ENCODE measurements at places on chromosomes 5 and 9. TPM values are rescaled to one million over a fixed set of nuclear protein-coding genes. Genes with fewer than 3 reads are reported as not detected.
A peak's percentile ranks its signal among the peaks of the same experiment; 100 is the strongest.

DNA sequence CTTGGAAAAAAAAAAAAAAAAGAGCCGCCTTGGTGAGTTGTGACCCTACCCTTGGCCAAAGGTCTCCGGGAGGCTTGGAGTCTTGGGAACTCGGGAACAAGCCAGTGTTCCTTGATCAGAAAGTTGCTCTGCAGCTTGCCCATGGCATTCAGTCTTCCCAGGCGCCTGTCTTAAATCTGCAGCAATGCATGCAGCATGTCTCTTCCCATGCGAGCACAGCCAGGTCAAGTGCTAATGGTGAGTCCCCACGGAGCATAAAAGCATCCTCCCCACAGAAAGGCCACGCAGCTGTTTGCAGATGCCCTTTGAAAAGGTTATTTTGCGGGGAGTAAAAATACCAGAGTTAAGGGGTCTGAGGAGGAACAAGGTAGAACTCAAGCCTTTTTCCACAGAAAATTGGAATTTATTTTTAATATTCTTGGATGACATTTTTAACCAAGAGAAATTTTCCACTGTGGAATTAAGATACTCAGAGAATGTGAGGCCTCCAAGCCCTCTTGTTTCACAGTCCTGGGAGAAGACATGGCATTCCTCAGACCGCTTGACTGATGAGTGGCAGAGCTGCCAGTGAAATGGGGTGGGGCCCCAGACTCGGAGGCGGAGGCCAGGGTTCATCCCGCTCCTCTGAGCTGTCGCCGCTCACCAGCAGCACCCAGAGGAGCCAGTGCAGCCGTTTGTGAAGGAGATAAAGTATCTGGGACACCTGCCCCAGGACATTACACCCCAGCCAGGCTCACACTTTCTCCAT, 81.6 kb downstream of the CYFIP2 start:
- peaks cover 19% of the 10 kb centered on the region for H3K36me3 ChIP-seq
- no peak overlapping the region for H3K4me3 ChIP-seq
- DNase-seq = no peak
- H3K4me1 ChIP-seq = no peaks in the 10 kb centered on the region
- H3K27me3 ChIP-seq = no peaks in the 10 kb centered on the region
- no peak overlapping the region for H3K27ac ChIP-seq

GRCh38 chr9:85453850-85454249, 287.9 kb downstream of the AGTPBP1 start:
- no peak overlapping the region for H3K4me3 ChIP-seq
- H3K27ac ChIP-seq = no peak overlapping the region
- no peak for DNase-seq

GRCh38 chr5:103526164-103526915, 36.2 kb downstream of the NUDT12 start:
- no peak overlapping the region for H3K27ac ChIP-seq
- peaks cover 7% of the 10 kb centered on the region for H3K4me1 ChIP-seq
- H3K27me3 ChIP-seq = no peaks in the 10 kb centered on the region

DNA sequence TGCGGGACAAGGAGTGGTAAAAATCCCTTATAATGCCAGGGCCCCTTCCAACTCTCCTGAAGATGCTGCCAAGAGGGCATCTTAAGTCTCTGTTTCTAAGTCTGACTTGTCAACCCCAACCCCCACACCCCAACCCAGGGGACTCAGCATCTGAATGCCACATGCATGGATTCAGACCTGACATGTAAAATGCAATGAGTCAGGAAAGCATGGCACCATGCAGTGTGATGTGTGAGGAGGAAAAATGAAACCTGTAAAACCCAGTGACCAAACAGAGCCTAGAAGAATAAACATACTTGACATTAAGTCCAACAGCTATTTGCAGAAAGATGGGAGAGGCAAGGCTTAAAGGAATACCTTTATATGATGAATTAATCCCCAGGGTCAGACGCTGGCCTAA, 112.4 kb downstream of the ASTN2 start:
- no peak for DNase-seq
- H3K36me3 ChIP-seq = no peaks in the 10 kb centered on the region
- no peak overlapping the region for H3K4me3 ChIP-seq
- H3K27ac ChIP-seq = no peak overlapping the region

DNA sequence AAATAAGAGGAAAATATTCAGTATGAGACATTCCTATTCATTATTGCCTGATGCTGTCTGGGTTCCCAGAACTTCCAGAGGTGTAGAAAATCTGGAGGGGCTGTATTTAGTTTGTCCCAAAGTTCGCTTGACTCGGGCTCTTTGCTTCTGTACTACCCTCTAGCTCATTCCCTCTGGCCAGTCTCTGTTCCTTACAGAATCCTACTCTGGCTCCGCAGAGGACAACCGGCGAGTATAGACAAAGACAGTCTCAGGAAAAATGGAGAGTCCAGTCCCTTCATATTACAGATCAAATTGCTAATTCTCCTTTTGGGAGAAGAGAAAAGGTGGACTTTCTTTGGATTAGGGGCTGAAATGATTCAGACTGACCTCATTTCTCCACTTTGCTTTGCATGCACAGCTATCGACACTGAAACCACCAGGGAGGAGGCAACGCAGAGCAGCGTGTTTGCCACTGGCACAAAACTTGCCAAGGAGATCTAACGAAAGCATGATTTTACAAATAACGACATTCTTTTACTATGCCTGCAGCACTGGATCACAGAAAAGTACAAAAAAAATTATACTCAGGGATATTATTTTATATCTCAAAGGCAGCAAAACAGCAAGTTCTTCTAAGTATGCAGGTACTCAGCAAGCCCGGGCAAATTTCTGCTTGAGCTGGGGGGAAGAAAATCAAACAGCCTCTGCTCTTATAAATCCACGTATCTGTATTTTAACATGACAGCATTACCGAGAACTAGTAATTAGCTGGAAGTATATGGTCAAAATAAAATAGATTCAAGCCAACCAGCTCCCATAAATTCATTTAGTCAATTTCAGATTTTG, 279.7 kb downstream of the NPR3 start:
- H3K4me1 ChIP-seq = peaks cover 4% of the 10 kb centered on the region
- no peak for DNase-seq
- no peaks in the 10 kb centered on the region for H3K36me3 ChIP-seq
- H3K27ac ChIP-seq = peak overlapping the region; percentile 10
- no peak overlapping the region for H3K4me3 ChIP-seq

DNA sequence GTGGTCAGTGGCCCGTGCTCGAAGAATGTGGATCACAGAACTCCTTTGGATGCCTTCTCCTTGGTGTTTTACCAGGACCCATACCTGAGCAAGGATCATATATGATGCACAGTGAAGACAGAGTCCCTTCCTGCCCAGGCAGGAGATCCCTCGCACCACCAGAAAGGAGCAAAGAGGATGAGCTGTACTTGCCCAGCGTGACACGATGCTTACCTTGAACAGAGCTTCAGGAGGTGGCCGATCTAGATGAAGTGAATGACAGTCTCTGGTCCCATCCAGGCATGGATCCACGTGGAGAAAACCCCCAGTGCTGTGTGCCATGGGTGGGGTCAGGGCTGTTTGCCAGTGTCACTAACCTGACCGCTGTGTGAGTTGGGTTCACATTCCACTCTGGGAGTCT, 455.4 kb downstream of the GADD45G start:
- peaks cover 12% of the 10 kb centered on the region for H3K4me1 ChIP-seq
- no peaks in the 10 kb centered on the region for H3K27me3 ChIP-seq
- H3K4me3 ChIP-seq = no peak overlapping the region
- no peak for DNase-seq
- H3K27ac ChIP-seq = no peak overlapping the region

GRCh38 chr5:172637110-172637580, 3.9 kb upstream of the NEURL1B start:
- peaks cover 33% of the 10 kb centered on the region for H3K4me1 ChIP-seq
- H3K4me3 ChIP-seq = no peak overlapping the region
- peaks cover 26% of the 10 kb centered on the region for H3K27me3 ChIP-seq
- no peak for DNase-seq

Gene IFNA13
- not detected for total RNA-seq

- H3K36me3 ChIP-seq = peaks cover 6% of the 10 kb centered on the region
- H3K4me1 ChIP-seq = peaks cover 16% of the 10 kb centered on the region
- DNase-seq = no peak
- no peak overlapping the region for H3K4me3 ChIP-seq
- H3K27me3 ChIP-seq = peaks cover 79% of the 10 kb centered on the region
Observed at GRCh38 chr9:114102484-114102883, 3.4 kb upstream of the KIF12 start.

GRCh38 chr9:96460470-96460869, 10.5 kb downstream of the HABP4 start:
- no peak for DNase-seq
- H3K4me1 ChIP-seq = peaks cover 47% of the 10 kb centered on the region
- H3K27me3 ChIP-seq = no peaks in the 10 kb centered on the region
- H3K27ac ChIP-seq = peak overlapping the region; percentile 73
- peaks cover 6% of the 10 kb centered on the region for H3K36me3 ChIP-seq
- no peak overlapping the region for H3K4me3 ChIP-seq

Gene CSNK1A1
- total RNA-seq = 269 TPM

DNA sequence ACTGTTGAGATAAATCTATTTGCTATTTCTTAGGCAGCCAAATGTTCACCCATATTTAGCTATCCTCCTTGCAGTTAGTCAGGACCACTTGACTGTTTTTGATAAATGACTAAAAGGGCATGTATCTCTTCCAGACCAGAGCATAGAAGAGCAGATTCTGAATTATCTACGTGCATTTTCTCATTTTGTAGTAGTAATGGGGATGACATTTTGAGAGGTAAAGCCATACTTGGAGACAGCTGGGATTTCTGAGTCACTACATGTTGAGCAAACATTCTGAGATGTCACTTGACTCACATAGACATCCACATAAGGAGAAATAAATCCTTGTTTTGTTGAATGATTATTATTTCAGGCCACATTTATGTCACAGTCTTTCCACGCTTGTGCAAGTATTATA, 297.6 kb downstream of the CDH10 start:
- no peak for DNase-seq
- H3K36me3 ChIP-seq = 0 out of 2 replicates have a peak, but pooled peaks cover 3% of the 10 kb centered on the region
- H3K27ac ChIP-seq = no peak overlapping the region
- peaks cover 6% of the 10 kb centered on the region for H3K4me1 ChIP-seq

Gene LRRC19
- total RNA-seq = not detected

GRCh38 chr9:4117835-4118610, 181.8 kb downstream of the GLIS3 start:
- no peaks in the 10 kb centered on the region for H3K36me3 ChIP-seq
- H3K27me3 ChIP-seq = no peaks in the 10 kb centered on the region
- peak; percentile 87 for DNase-seq
- H3K4me3 ChIP-seq = no peak overlapping the region

Gene KYAT1
- total RNA-seq = 34.1 TPM

- no peak overlapping the region for H3K4me3 ChIP-seq
- H3K27me3 ChIP-seq = no peaks in the 10 kb centered on the region
- H3K27ac ChIP-seq = no peak overlapping the region
- peaks cover 47% of the 10 kb centered on the region for H3K4me1 ChIP-seq
- H3K36me3 ChIP-seq = no peaks in the 10 kb centered on the region
Observed at GRCh38 chr9:3507395-3508077, 18.3 kb downstream of the RFX3 start.

- no peak for DNase-seq
- H3K36me3 ChIP-seq = no peaks in the 10 kb centered on the region
- peaks cover 17% of the 10 kb centered on the region for H3K4me1 ChIP-seq
- no peaks in the 10 kb centered on the region for H3K27me3 ChIP-seq
Observed at GRCh38 chr9:1274334-1274733, 224.2 kb downstream of the DMRT2 start.

GRCh38 chr9:6133346-6134063, 82.1 kb upstream of the IL33 start:
- H3K4me3 ChIP-seq = no peak overlapping the region
- H3K27me3 ChIP-seq = no peaks in the 10 kb centered on the region
- DNase-seq = no peak
- H3K27ac ChIP-seq = no peak overlapping the region

Gene PFN3
- 0.48 TPM for total RNA-seq

- peaks cover 62% of the 10 kb centered on the region for H3K27me3 ChIP-seq
- H3K27ac ChIP-seq = no peak overlapping the region
- no peaks in the 10 kb centered on the region for H3K36me3 ChIP-seq
- peaks cover 17% of the 10 kb centered on the region for H3K4me1 ChIP-seq
Observed at GRCh38 chr9:121999556-121999955, 93.6 kb downstream of the TTLL11 start.

- no peak overlapping the region for H3K27ac ChIP-seq
Observed at GRCh38 chr5:1466631-1467265, 21.5 kb upstream of the SLC6A3 start.

Gene FOXD1
- total RNA-seq = 7.9 TPM

Gene MCCC2
- total RNA-seq = 65.0 TPM

DNA sequence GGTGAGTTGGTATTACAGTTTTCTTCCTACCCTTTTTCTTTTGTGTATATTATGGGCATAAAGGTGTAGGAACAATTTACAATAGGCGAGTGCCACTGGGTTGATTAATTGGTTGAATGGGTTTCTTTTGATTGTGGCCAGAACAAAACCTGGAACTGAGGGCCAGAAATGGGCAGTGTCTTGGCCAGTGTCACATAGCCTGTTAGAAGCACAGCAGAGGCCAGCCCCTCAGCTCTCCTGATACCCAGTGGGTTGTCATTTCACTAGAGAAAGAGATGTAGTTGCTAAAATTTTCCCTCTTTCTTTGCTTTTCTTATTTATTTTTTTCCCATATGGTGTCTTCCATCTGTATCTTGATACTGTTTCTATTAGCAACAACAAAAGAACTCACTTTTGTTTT, 38.8 kb upstream of the SEMA6A start:
- H3K27ac ChIP-seq = no peak overlapping the region
- H3K36me3 ChIP-seq = peaks cover 2% of the 10 kb centered on the region
- peaks cover 14% of the 10 kb centered on the region for H3K4me1 ChIP-seq
- DNase-seq = no peak

Gene HTR4
- not detected for total RNA-seq

- no peak overlapping the region for H3K4me3 ChIP-seq
- no peaks in the 10 kb centered on the region for H3K27me3 ChIP-seq
- H3K36me3 ChIP-seq = peaks cover 6% of the 10 kb centered on the region
- no peaks in the 10 kb centered on the region for H3K4me1 ChIP-seq
Observed at GRCh38 chr5:3006961-3007551, 255.6 kb upstream of the IRX2 start.

DNA sequence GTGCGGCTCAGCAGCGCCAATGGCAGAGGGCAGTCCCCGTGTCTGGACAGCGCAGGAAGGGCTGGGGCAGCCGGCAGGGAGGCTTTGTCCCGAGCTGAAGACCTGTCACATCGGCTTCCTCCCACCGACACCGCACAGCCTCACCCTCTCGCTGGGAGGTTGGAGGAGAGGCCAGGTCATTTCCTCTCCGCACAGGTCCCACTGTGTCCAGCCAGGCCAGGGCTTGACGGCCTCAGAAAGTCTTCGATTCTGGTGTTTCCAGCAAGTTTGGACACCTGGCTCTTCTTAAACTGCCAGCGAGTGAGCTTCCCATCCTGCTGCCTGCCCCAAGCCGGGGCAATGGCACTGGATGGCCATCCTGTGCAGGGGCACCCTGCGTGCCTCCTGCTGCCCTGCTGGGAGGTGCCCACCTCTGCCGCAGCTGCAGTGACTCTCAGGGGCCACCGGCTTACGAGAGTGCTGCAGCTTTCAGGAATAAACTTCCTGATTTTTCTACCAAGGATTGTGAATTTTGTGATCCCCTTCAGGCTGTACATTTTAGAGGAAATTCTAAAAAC, 33.9 kb downstream of the AHRR start:
- H3K4me1 ChIP-seq = peaks cover under 1% of the 10 kb centered on the region
- H3K27ac ChIP-seq = no peak overlapping the region
- DNase-seq = no peak
- no peaks in the 10 kb centered on the region for H3K27me3 ChIP-seq

GRCh38 chr5:43833961-43834360, 231.0 kb downstream of the NNT start:
- H3K27ac ChIP-seq = no peak overlapping the region
- peaks cover 4% of the 10 kb centered on the region for H3K4me1 ChIP-seq
- H3K27me3 ChIP-seq = no peaks in the 10 kb centered on the region
- no peak for DNase-seq

Gene PCDHGA11
- 7.1 TPM for total RNA-seq
